Neuronal stem cell (in vitro differentiated cells): ENCODE measurements at places on chromosomes 2 and 18.
A peak's percentile ranks its signal among the peaks of the same experiment; 100 is the strongest.

DNA sequence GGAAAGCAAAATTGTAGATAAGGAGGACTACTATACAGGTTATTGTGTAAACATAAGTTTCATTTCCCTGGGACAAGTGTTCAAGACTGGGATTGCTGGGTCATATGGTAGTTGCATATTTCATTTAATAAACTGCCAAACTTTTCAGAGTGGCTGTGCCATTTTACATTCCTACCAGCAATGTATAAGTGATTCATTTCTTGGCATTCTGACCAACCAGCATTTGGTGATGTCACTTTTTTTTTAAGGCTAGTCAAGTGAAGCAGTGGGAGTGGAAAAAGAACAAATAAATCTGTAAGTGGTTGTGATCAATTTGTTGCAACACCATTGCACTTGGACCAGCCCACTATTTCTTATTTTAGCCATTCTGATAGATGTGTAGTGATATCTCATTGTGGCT is 5.2 kb upstream of the CHCHD5 start:
- peaks cover 3% of the 10 kb centered on the region for H3K4me1 ChIP-seq
- peaks cover 28% of the 10 kb centered on the region for H3K36me3 ChIP-seq
- H3K27ac ChIP-seq = no peak overlapping the region
- H3K27me3 ChIP-seq = no peaks in the 10 kb centered on the region

GRCh38 chr2:223314811-223315210 is 262.8 kb downstream of the KCNE4 start:
- no peak overlapping the region for H3K27ac ChIP-seq
- no peak for DNase-seq
- H3K4me1 ChIP-seq = no peaks in the 10 kb centered on the region
- no peaks in the 10 kb centered on the region for H3K27me3 ChIP-seq
- no peaks in the 10 kb centered on the region for H3K36me3 ChIP-seq

GRCh38 chr2:45736757-45737704 is 85.6 kb downstream of the PRKCE start:
- no peaks in the 10 kb centered on the region for H3K36me3 ChIP-seq
- no peak overlapping the region for H3K27ac ChIP-seq
- no peaks in the 10 kb centered on the region for H3K27me3 ChIP-seq
- no peak overlapping the region for H3K4me3 ChIP-seq

DNA sequence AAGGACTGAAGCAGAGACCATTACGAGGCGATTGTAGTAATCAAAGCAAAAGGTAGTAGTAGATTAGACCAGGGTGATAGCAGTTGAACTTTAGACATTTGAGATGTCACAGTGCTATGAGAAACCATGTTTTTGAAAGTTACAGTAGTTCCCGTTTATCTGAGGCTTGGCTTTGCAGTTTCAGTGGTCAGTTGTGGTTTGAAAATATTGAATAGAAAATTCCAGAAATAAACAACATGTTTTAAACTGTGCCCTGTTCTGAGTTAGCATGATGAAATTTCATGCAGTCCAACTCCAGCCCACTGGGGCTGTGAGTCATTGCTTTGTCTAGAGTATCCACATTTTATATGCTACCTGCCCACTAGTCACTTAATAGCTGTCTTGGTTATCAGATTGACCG is 47.5 kb downstream of the ZNF638 start:
- peaks cover 14% of the 10 kb centered on the region for H3K36me3 ChIP-seq
- H3K4me1 ChIP-seq = no peaks in the 10 kb centered on the region
- DNase-seq = no peak
- H3K27me3 ChIP-seq = no peaks in the 10 kb centered on the region
- no peak overlapping the region for H3K27ac ChIP-seq
- no peak overlapping the region for H3K4me3 ChIP-seq

DNA sequence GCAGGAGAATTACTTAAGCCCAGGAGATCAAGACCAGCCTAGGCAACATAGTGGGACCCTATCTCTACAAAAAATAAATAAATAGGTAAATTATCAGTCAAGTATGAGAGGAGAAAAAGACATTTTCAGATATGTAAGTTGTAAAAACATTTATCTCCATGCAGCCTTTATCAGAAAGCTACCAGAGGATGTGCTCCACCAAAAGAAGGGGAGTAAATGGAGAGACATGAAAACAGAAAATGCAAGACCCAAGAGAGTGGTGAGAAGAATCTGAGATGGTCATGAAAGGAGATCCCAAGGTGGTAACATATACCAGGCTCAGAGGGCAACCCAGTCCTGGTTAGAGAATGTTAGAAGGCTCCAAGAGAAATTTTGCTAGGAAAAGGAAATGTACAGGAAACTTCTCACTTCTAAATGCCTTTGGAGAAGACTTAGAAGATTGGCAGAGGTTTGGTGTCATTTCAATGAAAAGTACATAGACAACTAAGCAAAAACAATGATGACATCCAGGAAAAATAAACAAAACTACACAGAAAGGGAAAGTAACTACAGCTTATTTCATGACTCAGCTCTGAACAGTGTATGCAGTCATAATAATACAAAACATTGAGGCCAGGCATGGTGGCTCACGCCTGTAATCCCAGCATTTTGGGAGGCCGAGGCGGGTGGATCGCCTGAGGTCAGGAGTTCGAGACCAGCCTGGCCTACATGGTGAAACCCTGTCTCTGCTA is 19.5 kb downstream of the CIB4 start:
- H3K36me3 ChIP-seq = no peaks in the 10 kb centered on the region
- no peak overlapping the region for H3K27ac ChIP-seq
- peaks cover 51% of the 10 kb centered on the region for H3K27me3 ChIP-seq
- DNase-seq = no peak
- no peak overlapping the region for H3K4me3 ChIP-seq

DNA sequence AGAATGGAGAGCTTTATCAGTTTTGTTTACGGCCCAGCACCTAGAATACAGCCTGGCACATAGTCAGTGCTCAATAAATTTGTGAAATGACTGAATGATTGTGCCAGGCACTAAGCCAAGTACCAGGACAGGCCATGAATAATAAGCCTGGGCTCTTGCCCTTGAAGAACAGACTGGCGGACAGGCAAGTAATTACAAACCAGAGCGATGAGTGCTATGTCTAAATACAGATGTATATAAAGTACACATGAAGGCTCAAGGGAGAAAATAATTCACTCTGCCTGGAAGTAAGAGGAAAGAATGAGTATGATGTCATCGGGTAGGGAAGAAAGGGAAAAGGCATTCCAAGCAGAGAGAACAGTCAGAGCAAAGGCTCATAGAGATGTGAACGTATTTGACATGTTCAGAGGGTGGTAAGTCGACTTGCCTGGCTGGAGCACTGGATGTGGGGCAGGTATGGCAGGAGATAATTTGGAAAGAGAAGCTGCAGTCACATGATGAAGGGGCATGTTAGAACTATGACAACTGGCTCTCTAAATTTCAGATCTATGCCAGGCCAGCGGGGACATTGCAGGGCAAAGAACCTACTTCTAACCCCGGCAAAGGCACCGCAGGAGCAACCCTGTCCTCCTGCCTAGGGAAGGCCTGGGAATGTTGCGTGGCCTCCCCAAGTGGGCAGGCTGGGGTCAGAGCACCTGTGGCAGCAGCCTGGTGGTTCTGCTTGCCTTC is 119.1 kb upstream of the STPG4 start:
- H3K27ac ChIP-seq = no peak overlapping the region
- peaks cover 12% of the 10 kb centered on the region for H3K4me1 ChIP-seq
- no peaks in the 10 kb centered on the region for H3K36me3 ChIP-seq

GRCh38 chr2:236642125-236642524 is 72.5 kb downstream of the ACKR3 start:
- no peak overlapping the region for H3K27ac ChIP-seq
- H3K4me3 ChIP-seq = no peak overlapping the region
- no peak for DNase-seq
- no peaks in the 10 kb centered on the region for H3K36me3 ChIP-seq

DNA sequence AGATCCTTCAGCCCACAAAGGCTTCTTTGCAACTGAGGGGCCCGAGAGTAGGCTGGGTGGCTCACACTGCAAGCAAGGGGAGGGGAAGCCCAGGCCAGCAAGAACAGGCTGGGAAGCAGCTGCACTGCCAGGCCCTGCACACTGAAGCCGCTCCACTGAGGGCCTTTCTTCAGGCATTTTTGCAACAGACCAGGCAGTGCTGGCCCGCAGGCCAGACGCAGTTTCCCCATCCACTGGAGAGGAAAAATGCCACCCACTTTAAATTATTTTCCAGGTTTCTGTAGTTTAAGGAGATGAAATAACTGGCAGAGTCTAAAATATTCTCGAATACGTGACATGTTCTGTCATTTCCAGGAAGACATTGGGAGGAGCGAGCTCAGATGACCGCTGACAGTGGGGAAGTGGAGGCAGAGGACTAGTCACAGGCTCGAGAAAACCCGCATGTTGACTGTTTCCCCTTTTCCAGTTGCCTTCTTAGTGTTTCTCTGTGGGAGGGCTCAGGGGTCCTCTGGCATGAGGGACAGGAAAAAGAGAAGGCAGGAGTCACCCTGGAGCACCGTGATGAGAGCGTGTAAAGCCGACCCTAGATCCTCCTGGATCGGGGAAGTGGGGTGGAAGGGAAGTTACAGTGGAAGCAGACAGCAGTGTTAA is 53.3 kb upstream of the B3GNT7 start:
- no peaks in the 10 kb centered on the region for H3K27me3 ChIP-seq
- peak; percentile 24 for DNase-seq
- H3K4me3 ChIP-seq = no peak overlapping the region
- peak overlapping the region; percentile 37 for H3K27ac ChIP-seq
- no peaks in the 10 kb centered on the region for H3K4me1 ChIP-seq
- peaks cover 24% of the 10 kb centered on the region for H3K36me3 ChIP-seq

DNA sequence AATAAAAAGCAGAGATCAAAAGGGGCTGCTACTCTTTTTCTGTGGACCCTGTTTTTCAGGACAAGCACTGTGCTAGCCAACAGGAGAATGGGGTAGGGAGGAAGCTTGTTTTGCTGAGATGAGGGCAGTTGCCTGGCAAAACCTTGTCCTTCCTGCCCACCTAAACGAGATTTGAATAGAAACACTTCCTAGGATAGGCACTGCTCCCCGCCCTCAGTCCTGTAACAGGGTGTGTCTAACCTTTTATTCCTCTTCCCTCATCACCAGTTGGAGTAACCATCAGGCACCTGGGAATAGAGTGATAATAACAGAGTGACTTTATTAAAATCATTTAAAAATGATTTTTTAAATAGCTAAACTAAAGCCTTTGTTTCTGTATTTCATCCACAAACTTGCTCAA is 368.8 kb downstream of the LNPK start:
- no peaks in the 10 kb centered on the region for H3K4me1 ChIP-seq
- no peaks in the 10 kb centered on the region for H3K36me3 ChIP-seq
- H3K4me3 ChIP-seq = no peak overlapping the region
- H3K27ac ChIP-seq = no peak overlapping the region
- no peak for DNase-seq
- H3K27me3 ChIP-seq = no peaks in the 10 kb centered on the region

DNA sequence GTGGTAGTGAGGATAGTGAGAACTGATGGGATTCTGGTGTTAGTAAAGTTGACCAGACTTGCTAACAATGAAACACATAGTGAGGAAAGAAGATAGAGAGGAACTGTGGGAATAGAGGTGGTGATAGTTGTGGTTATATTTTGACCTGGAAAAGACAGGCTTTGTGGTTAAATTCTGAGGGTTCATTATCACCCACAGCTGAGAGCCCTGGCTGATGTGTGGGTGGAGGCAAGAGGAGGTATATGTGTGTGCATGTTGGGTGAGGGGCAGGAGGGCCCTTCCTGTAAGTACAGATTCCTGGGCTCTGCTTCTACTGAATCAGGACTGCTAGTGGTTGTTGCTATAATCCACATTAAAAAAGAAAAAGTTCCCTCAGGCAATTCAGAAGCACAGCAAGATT is 26.2 kb upstream of the TMEM163 start:
- no peak overlapping the region for H3K27ac ChIP-seq
- H3K4me1 ChIP-seq = no peaks in the 10 kb centered on the region
- no peak for DNase-seq
- no peaks in the 10 kb centered on the region for H3K36me3 ChIP-seq
- H3K27me3 ChIP-seq = no peaks in the 10 kb centered on the region

- no peak overlapping the region for H3K27ac ChIP-seq
- H3K36me3 ChIP-seq = no peaks in the 10 kb centered on the region
- H3K27me3 ChIP-seq = no peaks in the 10 kb centered on the region
- no peak overlapping the region for H3K4me3 ChIP-seq
- no peak for DNase-seq
- H3K4me1 ChIP-seq = peaks cover 8% of the 10 kb centered on the region
These were observed 40.4 kb downstream of the CYRIA start for GRCh38 chr2:16625201-16625729.

DNA sequence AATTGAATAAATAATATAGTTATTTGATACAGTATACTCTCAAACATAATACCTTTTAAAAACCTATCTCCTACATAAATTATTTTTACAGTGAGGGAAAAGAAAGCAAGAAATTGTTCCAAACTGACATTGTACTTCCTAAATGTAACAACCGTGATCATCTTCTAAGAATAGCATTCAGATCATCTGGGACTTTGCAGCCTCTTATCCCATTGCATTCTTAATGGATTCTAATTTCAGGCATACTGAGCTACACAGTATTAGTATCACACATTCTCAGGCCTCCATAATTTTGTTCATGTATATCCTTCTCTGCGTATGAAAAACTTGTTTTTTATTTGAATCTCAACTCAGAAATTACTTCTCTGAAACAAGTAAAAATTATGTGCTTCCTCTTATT is 1134.7 kb upstream of the CDH2 start:
- H3K27me3 ChIP-seq = no peaks in the 10 kb centered on the region
- no peak overlapping the region for H3K27ac ChIP-seq
- peaks cover 4% of the 10 kb centered on the region for H3K4me1 ChIP-seq
- H3K36me3 ChIP-seq = no peaks in the 10 kb centered on the region

DNA sequence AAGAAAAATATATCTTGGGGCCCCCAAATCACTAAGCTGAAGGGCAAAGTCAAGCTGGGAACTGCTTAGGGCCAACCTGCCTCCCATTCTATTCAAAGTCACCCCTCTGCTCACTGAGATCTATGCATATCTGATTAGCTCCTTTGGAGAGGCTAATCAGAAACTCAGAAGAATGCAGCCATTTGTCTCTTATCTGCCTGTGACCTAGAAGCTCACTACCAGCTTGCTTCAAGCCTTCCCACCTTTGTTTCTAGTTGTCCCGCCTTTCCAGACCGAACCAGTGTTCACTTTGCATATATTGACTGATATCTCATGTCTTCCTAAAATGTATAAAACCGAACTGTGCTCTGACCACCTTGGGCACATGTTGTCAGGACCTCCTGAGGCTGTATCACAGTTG is 479.4 kb downstream of the METTL4 start:
- no peak overlapping the region for H3K27ac ChIP-seq
- H3K27me3 ChIP-seq = no peaks in the 10 kb centered on the region
- DNase-seq = no peak
- H3K4me1 ChIP-seq = no peaks in the 10 kb centered on the region

DNA sequence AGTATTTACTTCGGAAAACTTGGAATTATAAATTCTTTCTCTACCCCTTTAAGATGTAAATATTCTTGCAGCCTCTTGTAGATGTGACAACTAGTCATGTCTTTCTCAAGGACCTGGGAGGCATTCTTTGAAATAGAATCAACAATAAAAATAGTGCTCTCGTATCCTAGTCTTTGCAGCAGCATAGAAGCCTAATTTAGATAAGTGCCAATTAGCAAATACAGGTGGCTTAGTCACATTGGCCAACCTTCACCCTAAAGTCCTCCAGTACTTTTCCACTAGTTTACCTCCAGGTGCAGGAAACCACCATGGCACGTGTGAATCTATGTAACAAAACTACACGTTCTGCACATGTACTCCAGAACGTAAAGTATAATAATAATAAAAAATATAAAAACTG is 3.5 kb upstream of the ZSWIM2 start:
- no peak overlapping the region for H3K27ac ChIP-seq
- H3K36me3 ChIP-seq = no peaks in the 10 kb centered on the region
- H3K4me3 ChIP-seq = no peak overlapping the region
- H3K27me3 ChIP-seq = no peaks in the 10 kb centered on the region
- H3K4me1 ChIP-seq = peaks cover 7% of the 10 kb centered on the region
